ENCODE measurements at places on chromosomes 1 and 21.
A peak's percentile ranks its signal among the peaks of the same experiment; 100 is the strongest.

- DNase-seq: no peak
Observed at GRCh38 chr1:203676455-203676854, 49.8 kb downstream of the ATP2B4 start.

GRCh38 chr1:61287014-61287413, 204.7 kb downstream of the NFIA start:
- no peak for DNase-seq

DNA sequence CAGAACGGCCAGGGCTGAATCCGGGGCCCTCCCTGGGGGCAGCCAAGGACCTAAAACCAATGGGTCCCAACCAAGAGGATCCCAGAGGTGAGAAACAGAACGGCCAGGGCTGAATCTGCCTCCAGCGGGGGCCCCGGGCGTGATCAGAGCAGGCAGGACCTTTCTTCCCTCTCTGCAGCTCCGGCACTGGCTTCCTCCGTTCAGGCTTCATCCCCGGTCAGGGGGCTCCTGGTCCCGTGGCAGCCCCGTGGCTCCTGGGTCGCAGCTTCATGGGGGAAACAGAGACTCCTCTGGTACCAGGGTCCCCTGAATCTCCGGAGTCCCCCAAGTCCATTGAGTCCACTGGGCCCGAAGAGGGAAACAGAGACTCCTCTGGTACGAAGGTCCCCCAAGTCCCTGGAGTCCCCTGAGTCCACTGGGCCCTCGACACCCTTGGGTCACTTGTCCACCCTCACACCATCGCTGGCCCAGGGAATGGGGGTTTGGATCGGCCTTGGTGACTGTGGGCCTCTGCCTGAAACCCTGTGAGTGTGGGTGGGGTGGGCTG, 60.1 kb downstream of the PRKCZ start:
- no peak for DNase-seq

- no peak for DNase-seq
Observed at GRCh38 chr1:148362216-148362611, 120.9 kb downstream of the PPIAL4G start.

DNA sequence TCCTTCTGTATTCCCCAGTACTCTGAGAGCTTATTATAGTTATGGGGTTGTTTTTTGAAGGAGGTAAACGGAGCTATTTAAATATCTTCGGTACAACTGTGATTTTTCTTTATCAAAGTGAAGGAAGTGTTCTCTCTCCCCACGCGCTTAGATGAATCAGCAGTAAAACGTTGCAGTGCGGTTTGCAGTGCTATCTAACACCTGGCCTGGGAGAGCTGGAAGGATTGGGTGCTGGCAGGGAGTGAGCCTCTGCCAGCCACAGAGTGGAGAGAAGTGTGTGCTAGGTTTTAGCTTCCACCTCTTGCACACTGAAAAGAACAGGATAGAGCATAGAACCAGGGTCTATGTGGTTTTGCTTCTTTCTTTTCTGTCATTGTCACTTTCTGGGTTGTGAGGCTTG, 165.9 kb downstream of the SDCCAG8 start:
- DNase-seq: peak; percentile 29

GRCh38 chr1:189027512-189027911, 1450.2 kb downstream of the BRINP3 start:
- no peak for DNase-seq

DNA sequence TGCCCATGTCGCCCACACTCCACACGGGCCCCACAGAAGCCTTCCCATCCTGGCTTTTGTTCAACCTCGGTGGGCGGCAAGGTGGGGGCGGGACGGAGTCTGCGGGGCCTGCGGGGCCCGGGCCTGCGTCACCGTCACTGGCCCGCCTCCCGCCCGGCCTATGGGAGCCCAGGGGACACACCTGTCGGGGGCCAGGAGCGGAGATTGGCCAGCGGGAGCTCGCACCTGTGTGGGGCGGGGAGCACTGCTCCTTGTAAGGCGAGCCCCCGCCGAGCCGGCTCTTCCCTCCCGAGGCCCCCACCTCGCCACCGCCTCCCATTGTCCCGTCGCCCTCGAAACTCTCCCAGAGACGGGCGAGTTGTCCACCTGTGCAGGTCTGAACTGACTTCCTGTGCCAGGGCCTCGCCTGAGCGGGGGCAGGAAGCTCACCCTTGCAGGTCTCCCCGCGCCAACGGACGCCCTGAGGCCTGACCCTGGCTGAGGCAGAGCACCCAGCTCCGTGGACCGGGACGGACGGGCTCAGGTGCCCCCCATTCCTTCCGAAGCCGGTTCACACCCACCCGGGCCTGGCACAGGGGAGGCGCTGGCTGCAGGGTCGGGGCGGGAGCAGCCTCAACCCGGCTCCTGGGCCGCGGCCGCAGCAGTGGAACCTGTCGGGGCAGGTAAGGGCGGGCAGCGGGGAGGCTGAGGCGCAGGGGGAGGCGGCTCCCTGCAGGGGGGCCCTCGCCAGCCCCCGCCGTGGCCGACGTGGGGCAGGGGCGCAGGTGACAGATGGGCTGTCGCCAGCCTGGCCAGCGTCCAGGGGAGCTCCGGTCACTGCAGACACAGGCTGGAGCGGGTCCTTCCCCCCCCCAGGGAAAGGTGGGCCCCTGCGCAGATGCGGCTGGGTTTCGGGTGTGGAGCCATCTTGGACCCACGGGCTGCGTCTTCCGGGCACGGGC, 10.8 kb upstream of the TTLL10 start:
- no peak for DNase-seq

GRCh38 chr1:35406103-35406502, 137.6 kb downstream of the ZMYM4 start:
- DNase-seq: no peak

GRCh38 chr1:185288435-185288834, 28.6 kb downstream of the IVNS1ABP start:
- no peak for DNase-seq

- DNase-seq: no peak
Observed at GRCh38 chr1:188463919-188464318, 1635.2 kb downstream of the PLA2G4A start.

- DNase-seq: no peak
Observed at GRCh38 chr1:153583976-153584375, 18.3 kb upstream of the S100A2 start.

DNA sequence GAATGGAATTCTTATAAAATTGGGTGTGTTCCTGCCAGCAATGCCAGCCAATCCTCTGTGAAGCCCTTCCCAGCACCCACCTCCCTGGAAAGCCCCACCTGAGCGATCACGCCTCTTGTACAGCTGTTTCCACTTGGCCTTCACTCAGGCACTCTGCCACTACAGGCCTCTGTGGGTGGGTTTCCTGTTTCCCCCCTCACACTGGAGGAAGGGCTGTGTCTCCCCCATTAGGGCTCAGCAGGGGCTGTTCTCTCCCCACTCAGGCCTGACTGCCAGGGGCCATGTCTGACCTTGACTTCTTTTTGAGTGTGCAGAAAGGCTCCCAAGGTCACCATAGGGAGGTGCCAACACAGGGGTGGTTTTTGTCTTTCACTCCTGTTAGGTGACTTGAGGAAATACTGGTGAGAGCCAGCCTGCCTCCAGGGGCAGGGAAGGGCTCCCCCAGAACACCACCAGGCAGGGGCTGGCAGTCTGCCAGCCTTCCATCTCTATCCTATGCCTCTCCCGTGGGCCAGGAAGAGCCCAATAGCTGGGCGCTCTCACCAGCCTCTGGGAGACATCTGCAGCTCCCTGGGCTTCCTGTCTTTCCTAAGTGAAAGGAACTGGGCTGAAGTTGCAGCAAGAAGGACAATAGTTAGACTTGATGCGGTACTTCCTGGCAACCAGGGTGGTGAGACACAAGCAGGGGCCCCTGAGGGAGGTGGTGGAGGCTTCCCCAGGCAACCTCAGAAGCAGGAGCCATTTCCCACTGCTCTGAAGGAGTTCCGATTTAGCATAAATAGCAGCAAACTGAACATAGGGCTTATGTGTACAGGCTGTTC, 49.1 kb downstream of the ELK4 start:
- DNase-seq: no peak

- no peak for DNase-seq
Observed at GRCh38 chr1:56643661-56644060, 1.5 kb upstream of the PRKAA2 start.

DNA sequence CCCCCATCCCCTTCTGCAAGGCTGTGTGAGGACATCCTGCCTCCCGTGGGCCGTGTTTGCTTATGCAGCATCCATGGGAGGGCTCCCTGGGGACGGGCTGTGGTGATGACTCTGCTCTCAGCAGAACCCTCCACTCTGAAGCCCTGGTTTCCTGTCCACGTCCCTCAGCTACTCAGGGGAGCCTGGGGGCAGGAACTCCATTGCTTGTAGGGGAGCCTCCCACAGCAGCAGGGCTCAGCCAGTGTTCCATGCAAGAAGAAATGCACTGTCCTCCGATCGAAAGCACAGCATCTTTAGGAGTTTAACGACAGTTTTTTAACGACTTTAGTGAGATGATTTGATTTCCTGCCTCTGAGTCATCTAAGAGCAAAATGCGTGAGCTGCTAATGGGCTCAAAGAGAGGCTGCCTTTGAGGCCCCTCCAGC, 8.3 kb upstream of the KCNAB2 start:
- DNase-seq: peak; percentile 81

GRCh38 chr1:16960560-16961296, 19.7 kb downstream of the MFAP2 start:
- peak; percentile 58 for DNase-seq

DNA sequence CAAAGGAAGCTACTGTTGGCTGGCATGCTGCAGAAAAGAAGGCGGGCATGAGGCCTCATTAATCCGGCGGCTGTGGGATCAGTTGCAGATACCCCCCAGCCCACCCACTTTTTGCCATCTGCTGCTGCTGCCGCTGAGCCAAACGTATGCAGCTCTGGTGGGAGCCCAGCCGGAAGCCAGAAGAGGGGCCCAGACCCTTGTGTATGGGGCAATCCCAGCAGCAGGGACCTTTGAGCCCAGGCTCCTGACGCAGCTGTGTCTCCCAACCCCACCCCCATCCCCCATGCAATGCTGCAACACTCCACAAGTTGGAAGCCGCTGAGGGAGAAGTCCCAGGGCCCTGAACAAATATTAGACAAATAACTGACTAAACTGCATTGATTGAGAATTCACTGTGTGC, 106.0 kb downstream of the ELAVL4 start:
- DNase-seq: no peak

GRCh38 chr1:198290089-198290683, 133.4 kb downstream of the NEK7 start:
- no peak for DNase-seq

DNA sequence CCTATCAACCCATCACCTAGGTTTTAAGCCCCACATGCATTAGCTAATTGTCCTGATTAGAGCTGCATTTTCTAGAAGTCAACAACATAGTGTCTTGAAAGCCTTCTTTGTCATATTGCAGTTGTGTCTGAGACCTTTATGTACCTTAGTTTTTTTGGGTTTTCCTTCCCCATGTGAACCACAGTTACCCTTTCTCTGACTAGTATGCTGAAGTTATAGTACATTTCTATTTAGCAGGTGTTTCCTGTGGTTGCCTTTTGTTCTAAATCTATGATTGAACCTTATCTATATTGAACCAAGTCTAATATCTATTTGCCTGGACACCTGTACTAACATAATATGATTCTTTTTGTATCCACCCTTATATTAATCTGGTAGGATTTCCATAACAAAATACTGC, 135.6 kb downstream of the ST6GALNAC3 start:
- no peak for DNase-seq

DNA sequence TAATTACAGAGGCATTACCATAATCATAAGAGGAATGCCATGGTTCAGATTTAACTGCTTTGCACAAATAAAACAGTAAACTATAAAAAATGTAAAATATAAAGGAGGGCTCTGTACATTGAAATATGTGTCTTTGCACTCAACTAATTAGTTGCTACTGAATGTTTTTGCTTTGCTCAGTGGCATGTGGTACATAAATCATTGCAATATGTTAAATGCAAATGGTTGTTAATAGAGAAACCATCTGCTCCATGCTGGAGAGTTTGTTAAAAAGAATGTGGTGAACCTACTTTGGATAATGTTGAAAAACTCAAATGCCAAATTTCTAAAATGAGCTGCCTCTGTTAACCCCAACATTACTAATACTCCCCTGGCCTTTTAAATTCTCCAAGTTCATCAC, 201.5 kb downstream of the NTNG1 start:
- no peak for DNase-seq

DNA sequence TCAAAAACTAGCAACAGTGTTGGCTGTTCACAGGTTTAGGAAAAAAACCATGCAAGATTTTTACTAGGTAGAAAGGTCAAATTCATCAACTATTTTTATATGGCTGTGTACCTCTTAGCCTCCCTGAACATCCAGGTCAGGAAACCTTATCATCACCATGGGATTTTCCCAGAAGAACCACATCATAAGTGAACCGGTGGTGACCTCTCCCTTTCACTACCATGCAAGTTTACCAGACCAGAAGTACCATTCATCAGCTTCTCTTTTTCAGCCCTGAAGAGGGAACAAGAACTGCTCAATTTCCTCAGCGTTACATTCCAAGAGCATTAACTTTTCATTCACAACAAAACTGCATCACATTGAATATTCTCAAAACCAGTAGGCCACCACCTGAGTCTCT, 5.9 kb downstream of the SSBP3 start:
- DNase-seq: no peak

GRCh38 chr1:29961293-29962059, 725.2 kb downstream of the PTPRU start:
- DNase-seq: no peak

DNA sequence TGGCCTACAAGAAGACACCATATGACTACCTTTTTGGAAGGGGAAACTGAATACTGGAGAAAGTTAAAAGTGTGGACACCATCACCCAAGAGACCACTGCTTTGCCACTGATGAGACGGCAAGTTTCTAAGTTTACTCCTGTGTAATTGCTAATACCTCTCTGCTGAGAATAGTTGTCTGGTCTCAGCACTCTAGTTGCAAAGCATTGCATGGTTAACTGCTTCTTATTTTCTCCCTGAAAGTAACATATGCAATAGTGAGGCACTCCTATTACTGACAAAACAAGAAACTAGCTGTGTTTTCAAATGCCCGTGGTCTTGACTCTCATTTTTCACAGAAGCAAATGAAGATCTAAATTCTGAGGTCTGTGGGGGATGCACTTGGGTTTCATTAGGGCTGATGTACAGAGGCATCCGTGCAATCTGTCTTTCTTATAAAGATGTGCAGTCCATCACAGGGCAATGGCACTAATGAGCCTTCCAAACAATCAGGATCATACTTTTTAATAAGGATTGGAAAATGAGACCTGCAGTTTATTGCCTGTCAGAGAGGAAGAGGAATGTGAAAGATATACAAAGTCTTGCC, 62.9 kb downstream of the IFI44 start:
- no peak for DNase-seq

DNA sequence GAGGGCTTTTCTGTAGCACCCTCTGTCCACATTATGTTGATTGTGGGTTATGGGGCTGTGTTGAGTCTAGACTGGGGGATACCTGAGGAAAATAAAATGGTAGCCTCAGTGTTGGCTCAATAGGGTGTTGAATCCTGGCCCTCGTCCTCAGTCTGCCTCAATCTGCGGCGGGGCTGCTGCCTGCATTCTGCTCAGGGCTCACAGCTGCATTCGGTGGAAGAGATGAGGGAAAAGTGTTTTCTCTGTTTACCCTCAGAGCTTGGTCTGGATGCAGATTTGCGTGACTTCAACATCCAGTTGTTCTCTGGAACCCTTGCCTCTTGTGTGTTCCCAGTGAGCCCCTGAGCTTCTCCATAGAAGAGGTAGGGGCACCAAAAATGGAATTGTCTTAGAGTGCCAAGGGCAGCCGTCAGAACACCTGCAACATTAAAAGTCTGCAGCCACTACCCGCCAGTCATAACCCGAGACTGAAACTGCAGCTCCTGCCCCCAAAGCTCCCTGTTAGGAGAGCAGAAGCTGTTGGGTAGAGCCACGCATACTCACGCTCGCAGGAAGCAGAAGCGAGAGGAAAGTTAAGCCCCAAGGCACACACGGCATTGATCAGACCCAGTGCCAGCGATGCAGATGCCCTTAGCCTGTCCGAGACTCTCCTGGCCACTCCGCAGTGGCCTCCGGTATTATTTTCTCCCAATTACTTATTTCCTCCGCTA, 215.3 kb upstream of the C1orf174 start:
- no peak for DNase-seq

Data from T-helper 2 cell (primary cell).